ENCODE measurements at places on chromosomes 5 and 9.

DNA sequence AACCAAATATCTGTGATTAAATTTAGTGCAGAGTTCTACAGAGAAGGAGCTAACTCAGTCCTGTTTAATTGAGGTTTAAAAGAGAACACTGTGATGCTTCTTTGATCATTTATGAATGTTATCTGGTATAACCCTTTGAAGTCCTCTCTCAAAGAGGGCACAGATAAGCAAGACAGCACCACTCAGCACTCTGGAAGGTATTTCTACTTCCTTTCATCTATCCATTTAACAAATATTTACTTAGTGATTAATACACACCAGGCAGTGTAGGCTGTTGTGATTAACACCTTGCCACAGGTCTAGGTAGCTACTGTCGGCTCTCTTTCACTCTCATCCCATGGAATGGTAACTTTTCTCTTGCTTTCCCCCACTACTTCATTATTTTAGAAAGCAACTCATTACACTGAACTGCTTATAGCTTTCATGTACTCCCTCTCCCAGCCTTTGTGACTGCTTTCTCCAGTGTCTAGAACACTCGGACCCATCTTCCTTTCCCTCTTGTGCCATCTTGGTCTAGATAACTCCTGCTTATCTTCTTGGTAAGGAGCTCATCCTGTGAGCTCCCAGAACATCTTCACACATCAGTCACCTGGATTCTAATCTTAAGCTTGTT, 54.7 kb downstream of the GLDC start:
- DNase-seq: no peak

- DNase-seq: no peak
These were observed at the start of gene GNAQ for GRCh38 chr9:78031444-78031892. GNAQ (minus strand) TSS chr9:78031811; CDS start chr9:78031235, 576 bp downstream.

- no peak for DNase-seq
These were observed 36.5 kb downstream of the HABP4 start for GRCh38 chr9:96486386-96487028.

- no peak for DNase-seq
These were observed 754 bp downstream of the GFPT2 start for GRCh38 chr5:180352116-180353047.

DNA sequence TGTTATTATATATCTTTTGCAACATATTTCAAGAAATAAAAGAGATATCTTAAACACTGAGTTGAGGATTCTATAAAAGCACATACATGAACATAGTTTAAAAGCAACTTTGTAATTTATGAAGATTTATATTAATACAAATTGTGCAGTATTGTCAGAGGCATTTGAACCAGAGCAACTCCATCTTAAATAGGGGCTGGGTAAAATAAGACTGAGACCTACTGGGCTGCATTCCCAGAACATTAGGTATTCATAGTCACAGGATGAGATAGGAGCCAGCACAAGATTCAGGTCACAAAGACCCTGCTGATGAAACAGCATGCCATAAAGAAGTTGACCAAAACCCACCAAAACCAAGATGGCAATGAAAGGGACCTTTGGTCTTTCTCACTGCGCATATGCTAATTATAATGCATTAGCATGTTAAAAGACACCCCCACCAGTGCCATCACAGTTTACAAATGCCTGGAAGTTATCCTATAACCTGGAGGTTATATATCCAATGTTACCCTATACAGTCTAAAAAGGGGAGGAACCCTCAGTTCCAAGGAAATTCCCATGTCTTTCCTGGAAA, 320.2 kb downstream of the FAM170A start:
- no peak for DNase-seq

DNA sequence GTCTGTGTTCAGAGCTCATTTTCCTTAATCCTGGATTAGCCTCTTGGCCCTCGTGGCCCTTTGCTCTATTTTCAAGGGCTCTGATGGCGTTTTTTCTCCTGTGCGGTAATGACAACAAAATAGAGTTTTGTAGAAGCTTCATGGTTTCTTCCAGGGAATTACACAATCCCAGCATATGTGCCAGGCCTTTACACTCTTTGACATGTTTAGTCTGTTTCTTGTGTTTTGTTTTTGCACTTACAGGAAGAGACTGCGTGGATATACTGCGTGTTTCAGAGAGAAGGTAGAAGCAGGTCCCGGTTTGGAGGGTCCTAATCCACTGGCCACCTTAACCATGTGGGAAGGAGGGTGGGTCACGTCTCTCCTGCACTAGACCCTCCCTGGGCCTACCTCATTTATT, 400.2 kb upstream of the IRX4 start:
- DNase-seq: no peak

GRCh38 chr9:6234014-6234413, 18.4 kb downstream of the IL33 start:
- DNase-seq: no peak

DNA sequence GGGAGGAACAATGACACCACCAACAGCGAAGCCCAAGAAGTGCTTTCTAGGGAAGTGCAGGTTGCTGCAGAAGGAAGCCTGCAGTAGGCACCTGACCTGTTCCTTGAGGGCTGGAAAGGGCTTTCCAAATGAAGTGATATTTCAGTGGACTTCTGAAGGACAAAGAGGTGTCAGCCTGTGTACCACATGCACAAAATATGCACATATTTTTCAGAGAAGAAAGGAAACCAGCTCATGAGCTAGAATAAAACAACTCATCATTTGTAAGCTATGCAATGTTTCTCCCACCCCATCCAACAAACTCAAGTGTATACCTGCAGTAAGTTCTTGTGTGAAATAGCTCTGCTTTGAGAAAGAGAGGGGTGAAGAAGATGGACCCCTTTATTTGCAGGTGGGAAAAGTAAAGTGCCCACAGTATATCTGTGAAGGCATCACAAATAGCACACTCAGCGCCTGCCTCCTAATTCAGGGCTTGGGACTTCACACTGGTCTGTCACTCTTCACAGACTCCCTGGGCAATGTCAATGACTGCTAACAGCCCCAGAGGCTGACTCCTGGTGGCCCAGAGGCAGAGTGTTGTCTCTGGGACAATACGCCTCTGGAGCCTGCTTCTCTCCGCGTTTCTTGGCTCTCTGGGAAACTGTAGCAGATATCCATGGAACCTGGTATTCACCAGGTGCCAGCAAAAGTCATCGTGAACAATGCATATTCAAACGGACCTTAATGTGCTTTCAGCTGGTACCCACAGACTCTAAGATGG, 198.1 kb upstream of the EFNA5 start:
- no peak for DNase-seq

- no peak for DNase-seq
These were observed 487.8 kb downstream of the ENC1 start for GRCh38 chr5:74152625-74153254.

DNA sequence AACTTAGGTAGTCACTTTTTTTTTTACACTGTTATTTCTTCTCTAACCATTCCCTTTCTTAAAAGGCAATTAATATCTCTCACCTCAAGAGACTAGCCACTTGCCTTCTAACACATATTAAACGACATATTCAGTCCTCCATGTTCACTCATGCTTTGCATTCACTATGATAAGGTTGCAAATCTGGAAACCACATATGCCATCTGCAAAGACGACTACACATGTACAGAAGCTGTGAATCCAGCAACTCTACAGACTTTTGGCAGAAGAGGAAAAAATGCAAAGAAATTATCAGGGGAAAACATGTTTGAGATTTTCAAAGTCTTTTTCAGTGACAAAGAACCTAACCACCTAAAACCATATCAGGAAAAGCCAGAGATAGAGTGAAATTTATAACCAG, 112.1 kb downstream of the EPB41L4A start:
- no peak for DNase-seq

- peak; percentile 8 for DNase-seq
These were observed 144.4 kb upstream of the TAS2R1 start for GRCh38 chr5:9774472-9775079.

DNA sequence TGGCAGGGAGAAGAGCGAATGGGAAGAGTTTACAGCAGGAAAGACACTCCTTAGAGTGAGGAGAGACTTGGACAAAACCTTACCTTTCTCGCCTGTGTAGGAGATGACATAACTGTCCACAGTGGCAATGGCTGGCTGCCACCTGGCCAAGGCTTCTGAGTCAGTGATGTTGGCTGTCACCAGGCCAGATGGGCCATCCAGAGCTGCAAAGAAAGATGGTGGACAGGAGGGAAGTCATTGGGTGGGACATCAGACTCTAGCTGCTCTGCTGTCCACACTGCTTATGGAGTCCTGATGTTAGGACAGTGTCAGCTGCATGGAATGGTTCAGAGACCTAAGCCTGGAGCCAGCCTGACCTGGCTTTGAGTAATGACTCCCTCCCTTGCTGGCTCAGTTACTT, 79.8 kb downstream of the TNC start:
- DNase-seq: no peak

DNA sequence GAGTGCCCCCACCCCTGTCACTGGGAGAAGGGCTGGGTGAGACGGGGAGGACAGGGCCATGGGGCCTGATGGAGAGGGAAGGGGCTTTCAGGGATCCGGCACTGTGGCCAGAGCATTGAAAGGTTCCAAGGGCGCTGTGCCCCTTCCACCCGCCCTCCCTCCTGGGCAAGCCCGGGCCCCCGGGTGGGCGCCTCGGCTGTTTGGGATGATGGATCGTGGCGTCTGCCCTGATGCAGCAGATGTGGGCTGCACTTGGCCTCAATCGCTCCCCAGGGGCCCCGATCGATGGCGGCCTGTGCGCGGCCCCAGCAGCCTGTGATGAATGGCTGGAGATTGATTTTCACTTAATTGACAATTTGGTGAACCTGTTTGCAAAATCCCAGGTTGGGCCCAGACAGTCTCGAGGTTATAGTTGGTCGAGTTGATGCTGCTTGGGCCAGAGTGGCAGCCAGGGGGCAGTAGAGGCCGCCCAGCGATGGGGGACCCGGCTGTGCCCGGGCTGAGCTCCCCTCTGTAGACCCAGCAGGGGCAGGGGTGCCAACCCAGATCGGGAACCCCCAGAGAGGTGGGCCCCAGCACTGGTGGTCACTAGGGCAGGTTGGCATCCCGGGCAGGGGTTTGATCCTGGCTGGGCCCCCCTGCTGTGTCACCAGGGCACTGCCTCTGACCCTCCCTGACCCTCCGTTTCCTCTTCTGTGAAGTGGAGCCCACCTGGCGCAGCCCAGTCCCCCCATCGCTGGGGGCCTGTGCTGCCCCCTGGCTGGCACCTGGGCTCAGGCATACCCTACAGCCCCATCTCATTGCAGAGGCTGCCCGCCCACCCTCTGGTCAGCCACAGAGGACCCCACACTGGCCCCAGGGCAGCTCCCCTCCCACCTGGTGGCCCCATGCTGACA, 34.7 kb downstream of the LHX3 start:
- no peak for DNase-seq

GRCh38 chr5:16025681-16026080, 153.9 kb downstream of the MARCHF11 start:
- DNase-seq: no peak

- DNase-seq: no peak
These were observed 222.9 kb upstream of the ZNF462 start for GRCh38 chr9:106639873-106640568.

DNA sequence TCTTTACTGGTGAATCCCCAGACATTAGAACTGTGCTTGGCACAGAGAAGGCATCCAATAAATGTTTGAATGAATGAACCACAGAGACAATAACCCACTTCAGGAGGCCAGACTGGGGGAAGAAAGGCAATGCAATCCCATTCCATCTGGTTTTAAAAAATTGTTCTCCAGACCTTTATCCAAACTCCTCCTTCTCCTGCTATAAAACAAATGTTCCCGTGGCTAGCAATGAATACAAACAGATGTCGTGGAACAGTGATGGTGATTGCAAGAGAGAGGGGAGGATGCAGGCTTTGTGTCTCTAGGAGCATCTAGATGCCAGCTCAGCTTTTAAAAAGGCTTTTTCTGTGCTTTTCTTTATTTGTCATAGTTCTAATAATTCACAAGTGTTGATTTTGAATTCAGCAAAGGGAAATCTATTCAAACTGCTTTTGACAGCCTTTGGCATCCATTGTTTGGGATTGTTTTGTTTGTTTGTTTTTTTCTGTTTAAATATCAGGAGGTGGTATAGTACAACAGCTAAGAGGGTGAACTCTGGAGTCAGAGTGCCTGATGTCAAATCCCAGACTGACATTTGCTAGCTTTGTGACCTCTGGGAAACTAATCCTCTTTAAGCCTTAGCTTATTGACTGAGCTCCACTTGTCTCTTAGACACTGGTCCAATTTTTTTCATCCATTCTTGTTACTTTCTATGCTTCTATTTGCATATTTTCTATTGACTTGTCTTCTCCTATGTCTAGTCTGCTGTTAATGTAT, 59.1 kb downstream of the TNFSF15 start:
- no peak for DNase-seq

DNA sequence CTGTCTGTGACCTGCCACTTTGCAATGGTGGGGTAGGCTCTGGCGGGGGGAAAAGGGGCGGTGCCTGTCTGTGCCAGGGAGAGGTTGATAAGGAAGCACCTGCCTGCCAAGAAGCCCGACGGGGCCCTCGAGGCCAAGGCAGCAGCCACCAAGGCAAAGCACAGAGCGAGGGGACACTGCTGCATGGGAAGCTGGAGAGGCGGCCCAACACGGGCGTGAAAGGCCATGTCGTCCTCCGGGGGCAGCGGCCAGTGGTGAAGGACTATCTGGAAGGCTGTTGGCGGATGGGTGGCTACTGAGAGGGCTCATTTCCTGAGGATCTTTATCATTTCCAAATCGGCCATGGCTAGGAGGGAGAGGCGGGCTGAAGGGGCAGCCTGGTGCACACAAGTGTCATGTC, 66.4 kb downstream of the OTULIN start:
- no peak for DNase-seq

- DNase-seq: no peak
These were observed 27.6 kb downstream of the AP3S1 start for GRCh38 chr5:115869256-115869795.

DNA sequence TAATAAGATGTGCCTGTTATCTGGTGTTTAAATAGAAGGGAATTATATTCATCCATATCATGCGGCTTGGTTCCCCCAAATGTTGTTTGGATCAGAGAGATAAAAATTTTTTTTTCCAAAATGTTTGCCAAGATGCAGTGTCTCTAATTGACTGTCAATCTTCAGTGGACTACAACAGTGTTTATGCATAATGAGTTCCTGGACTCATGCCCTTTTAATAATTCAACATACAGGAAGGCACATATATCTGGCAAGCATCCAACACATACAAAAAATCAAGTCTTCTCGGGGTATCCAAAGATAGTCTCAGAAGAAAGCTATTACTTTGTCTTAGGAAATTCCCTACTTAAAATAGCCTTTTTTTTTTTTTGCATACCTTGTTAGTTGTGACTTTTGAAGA, 1534.7 kb downstream of the EFNA5 start:
- no peak for DNase-seq

DNA sequence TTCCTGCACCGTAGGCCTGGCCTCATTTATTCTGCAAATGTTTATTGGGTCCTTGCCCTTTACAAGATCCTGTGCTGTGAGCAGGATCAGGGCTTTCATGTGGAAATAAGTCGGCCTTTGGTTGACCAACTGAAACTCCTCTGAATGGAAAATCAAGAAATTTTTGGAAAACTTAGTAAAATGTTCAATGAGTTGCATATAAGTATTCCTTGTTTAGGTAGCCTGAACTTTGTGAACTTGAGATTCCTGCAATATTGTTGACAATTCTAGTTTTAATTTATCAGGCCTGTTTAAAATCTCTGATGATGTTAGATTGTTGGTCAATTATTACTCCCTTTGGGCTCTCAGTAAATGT, 1.1 kb downstream of the MAML1 start:
- DNase-seq: no peak

GRCh38 chr9:72363908-72364678, 915 bp downstream of the ZFAND5 start:
- no peak for DNase-seq
